ENCODE measurements at places on chromosomes 4 and X. TPM values are rescaled to one million over a fixed set of nuclear protein-coding genes. Genes with fewer than 3 reads are reported as not detected.

- no peaks in the 10 kb centered on the region for H3K36me3 ChIP-seq
- no peaks in the 10 kb centered on the region for H3K4me1 ChIP-seq
- DNase-seq = no peak
- H3K27me3 ChIP-seq = peaks cover 8% of the 10 kb centered on the region
Measured at GRCh38 chr4:7121866-7122653, 54.2 kb upstream of the GRPEL1 start.

- no peak overlapping the region for H3K27ac ChIP-seq
- H3K4me1 ChIP-seq = peaks cover 7% of the 10 kb centered on the region
- H3K4me3 ChIP-seq = no peak overlapping the region
Measured at GRCh38 chrX:1139185-1139500, 73.3 kb downstream of the CRLF2 start.

- H3K27ac ChIP-seq = no peak overlapping the region
- DNase-seq = no peak
- H3K4me1 ChIP-seq = peaks cover 37% of the 10 kb centered on the region
- no peak overlapping the region for H3K4me3 ChIP-seq
Measured at GRCh38 chr4:87118826-87119225, 101.6 kb downstream of the KLHL8 start.

GRCh38 chr4:125677665-125678307, 363.0 kb downstream of the FAT4 start:
- H3K4me1 ChIP-seq = peaks cover 30% of the 10 kb centered on the region
- H3K36me3 ChIP-seq = no peaks in the 10 kb centered on the region
- no peak for DNase-seq
- no peaks in the 10 kb centered on the region for H3K27me3 ChIP-seq

- H3K27ac ChIP-seq = no peak overlapping the region
- no peak for DNase-seq
- H3K27me3 ChIP-seq = peaks cover 43% of the 10 kb centered on the region
- H3K36me3 ChIP-seq = no peaks in the 10 kb centered on the region
- H3K4me3 ChIP-seq = peak overlapping the region; percentile 89
Measured at GRCh38 chr4:74933562-74934015, 673 bp downstream of the PARM1 start.

DNA sequence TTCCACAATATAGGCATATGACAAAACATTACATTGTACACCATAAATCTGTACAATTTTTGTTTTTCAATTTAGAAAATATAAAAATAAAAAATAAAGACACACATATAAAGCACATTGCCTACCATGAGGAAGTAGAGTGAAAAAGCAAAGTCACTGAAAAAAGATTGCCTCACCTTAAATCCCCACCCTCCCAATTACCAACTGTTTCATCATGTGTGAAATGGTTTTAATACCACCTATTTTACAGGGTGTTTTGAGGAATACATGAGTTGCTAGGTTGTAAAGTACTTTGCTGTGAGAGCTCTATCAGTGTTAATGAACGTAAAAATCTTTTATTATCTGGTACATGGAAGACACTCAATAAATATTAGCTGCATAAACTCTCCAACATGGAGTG, 373.6 kb upstream of the NDST3 start:
- no peak overlapping the region for H3K4me3 ChIP-seq
- peaks cover under 1% of the 10 kb centered on the region for H3K4me1 ChIP-seq
- H3K27me3 ChIP-seq = no peaks in the 10 kb centered on the region
- no peak overlapping the region for H3K27ac ChIP-seq
- DNase-seq = no peak
- no peaks in the 10 kb centered on the region for H3K36me3 ChIP-seq

- no peak overlapping the region for H3K27ac ChIP-seq
- no peaks in the 10 kb centered on the region for H3K4me1 ChIP-seq
- DNase-seq = no peak
- no peaks in the 10 kb centered on the region for H3K27me3 ChIP-seq
- H3K4me3 ChIP-seq = no peak overlapping the region
Measured at GRCh38 chr4:188941524-188942119, 802.4 kb downstream of the TRIML1 start.

DNA sequence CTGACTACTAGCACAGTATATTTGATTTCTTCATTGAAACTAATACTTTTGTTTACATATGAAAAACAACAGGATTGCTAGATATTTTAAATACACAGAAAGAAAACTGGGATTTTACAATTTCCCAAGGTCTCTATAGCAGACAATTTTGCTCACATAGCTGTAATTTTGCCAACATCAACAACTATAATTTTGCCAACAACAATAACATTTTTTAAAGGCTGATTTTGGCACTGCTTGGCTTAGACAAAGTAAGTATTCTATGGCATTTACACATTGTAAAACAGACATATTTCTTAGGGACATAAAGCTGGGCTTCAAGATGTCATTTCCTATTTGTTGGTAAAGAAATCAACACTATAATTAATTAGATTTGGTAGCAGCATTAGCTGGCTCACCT, 922.1 kb downstream of the RAB28 start:
- H3K4me1 ChIP-seq = peaks cover 7% of the 10 kb centered on the region
- no peak overlapping the region for H3K27ac ChIP-seq
- no peak overlapping the region for H3K4me3 ChIP-seq
- H3K27me3 ChIP-seq = no peaks in the 10 kb centered on the region
- peaks cover 3% of the 10 kb centered on the region for H3K36me3 ChIP-seq
- DNase-seq = no peak

GRCh38 chr4:81845761-81846160, 374.1 kb upstream of the RASGEF1B start:
- no peaks in the 10 kb centered on the region for H3K36me3 ChIP-seq
- H3K27me3 ChIP-seq = no peaks in the 10 kb centered on the region
- peaks cover 8% of the 10 kb centered on the region for H3K4me1 ChIP-seq
- no peak overlapping the region for H3K4me3 ChIP-seq
- DNase-seq = no peak
- H3K27ac ChIP-seq = no peak overlapping the region

DNA sequence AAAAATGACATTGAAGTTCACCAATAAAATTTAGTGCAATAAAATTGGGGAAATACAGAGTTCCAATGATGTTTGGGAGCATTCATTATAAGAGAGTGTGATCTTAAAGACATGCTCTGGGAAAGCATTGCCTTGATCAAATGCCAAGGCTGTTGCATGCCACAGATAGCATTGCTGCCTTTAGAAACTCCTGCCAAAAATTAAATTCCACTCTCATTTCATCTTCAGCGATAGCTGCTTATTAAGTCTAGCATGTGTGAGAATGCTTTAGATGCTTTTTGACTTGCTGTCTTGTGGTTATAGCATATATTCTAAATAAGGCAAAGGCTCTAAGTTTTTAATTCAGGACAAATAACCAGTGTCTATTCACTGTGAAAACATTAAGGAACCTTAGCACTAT, 49.3 kb downstream of the NPNT start:
- DNase-seq = no peak
- no peak overlapping the region for H3K27ac ChIP-seq
- H3K27me3 ChIP-seq = no peaks in the 10 kb centered on the region
- H3K36me3 ChIP-seq = peaks cover 7% of the 10 kb centered on the region
- no peaks in the 10 kb centered on the region for H3K4me1 ChIP-seq

DNA sequence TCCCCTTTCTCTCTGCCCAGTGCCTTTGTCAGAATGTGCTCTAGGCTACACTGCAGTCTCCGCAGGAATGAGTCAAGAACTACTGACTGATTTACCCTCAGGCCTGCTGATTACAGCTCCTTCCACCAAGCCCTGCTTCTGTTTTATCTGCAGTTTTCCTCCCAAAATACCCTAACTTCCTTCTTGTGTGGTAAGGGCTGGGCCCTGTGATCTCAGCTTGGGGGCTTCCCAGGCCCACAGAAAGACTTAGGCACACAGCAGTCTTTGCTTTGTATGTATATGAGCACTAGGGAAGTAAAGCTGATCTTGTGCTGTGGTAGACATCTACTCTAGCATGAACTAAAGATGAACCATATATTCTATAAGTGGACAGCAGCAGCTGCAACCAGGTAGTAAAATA, 18.8 kb downstream of the PAK3 start:
- no peak overlapping the region for H3K27ac ChIP-seq
- H3K27me3 ChIP-seq = no peaks in the 10 kb centered on the region
- H3K4me1 ChIP-seq = no peaks in the 10 kb centered on the region

DNA sequence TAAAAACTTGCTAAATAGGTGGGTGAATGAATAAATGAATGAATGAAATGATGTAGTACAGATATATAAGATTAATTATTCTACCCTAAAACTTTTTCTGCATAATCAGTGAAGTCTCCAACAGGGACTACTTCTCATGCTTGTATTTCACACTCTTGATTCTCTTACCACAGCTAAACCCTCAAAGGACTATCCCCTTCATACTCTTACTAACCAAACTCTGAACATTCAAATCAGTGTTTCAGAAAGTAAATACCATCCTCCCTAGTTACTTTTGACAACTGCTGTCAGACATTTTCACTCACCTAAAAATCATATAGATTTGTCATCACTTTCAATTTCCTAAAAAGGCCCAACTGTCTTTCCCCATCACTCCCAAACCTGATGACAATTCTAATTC, 234.3 kb upstream of the HHIP start:
- H3K4me3 ChIP-seq = no peak overlapping the region
- DNase-seq = no peak
- H3K27ac ChIP-seq = no peak overlapping the region
- no peaks in the 10 kb centered on the region for H3K36me3 ChIP-seq

GRCh38 chr4:84530454-84530853, 31.4 kb upstream of the NKX6-1 start:
- H3K27ac ChIP-seq = no peak overlapping the region
- H3K4me1 ChIP-seq = peaks cover 7% of the 10 kb centered on the region
- H3K27me3 ChIP-seq = no peaks in the 10 kb centered on the region
- DNase-seq = no peak
- H3K36me3 ChIP-seq = no peaks in the 10 kb centered on the region

DNA sequence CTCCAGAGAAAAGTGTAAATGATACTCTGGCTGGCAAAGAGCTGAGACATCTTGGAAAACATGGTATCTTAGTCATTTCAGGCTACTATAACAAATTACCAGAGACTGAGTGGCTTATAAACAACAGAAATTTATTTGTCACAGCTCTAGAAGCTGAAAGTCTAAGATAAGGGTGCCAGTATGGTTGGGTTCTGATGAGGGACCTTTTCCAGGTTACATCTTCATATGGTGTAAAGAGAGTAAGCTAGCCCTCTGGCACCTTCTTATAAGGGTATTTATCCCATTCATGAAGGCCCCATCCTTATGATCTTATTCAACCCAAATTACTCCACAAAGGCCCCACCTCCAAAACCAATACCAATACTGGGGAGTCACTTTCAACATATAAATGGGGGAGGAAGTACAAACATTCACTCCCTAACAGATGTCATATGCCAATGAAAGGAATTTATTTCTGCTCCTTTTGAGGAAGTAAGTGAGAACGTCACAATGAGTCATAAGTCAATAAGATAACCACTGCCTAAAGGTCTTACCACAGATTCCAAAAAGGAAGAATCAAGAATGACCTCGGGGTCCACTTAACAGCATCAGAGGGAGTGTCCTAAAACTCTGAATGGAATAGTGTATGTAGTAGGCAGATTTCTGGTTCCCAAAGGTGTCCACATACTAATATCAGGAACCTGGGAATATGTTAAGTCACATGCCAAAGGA, 246.6 kb downstream of the OPHN1 start:
- DNase-seq = no peak
- H3K4me1 ChIP-seq = no peaks in the 10 kb centered on the region
- no peak overlapping the region for H3K27ac ChIP-seq
- no peak overlapping the region for H3K4me3 ChIP-seq

DNA sequence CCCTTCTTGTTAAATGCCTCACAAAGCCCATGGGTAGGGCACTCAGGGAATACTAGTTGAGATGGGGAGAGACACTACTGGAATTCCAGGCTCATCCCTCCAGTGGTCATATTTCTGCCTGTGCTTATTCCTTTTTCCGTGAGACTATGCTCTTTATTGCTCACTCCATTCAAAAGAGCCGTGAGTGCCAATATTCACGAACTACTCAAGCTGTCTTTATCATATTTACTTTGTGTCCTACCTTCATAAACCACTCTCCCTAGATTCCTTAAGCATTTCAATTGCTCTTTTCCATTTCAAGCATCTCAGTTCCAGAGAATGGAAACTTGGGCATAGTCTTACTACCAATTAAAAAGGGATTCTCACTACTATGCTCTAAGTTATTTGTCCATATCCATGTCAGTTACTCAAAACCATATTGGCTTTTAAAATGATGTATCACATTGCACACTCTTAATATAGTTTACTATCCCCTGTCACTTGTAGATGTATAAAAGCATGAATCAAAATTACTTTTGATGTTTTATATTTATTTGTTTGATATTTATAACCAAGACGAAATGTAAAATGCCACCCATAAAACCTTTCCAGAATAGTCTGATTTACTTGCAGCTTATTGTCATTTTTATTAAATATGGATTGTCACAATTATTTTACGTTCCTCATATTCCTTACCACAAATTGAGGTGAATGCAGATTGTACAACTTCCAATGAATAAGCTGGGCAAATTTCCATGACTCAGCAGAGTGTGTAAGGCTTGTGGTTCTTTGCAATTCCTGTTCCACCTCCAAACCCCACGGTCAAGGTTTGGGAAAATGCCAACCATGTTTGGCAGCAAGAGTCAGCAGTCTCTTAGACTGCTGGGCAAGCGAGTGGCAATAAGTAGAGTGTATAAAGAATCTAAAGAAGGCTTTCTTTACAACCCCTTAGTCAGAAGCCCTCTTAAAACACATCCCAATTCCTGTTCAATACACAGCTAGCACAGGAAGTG, 24.4 kb downstream of the ENOX2 start:
- no peaks in the 10 kb centered on the region for H3K27me3 ChIP-seq
- H3K4me1 ChIP-seq = peaks cover 11% of the 10 kb centered on the region
- no peak for DNase-seq
- H3K4me3 ChIP-seq = no peak overlapping the region
- H3K36me3 ChIP-seq = no peaks in the 10 kb centered on the region
- H3K27ac ChIP-seq = no peak overlapping the region

- no peak overlapping the region for H3K27ac ChIP-seq
- H3K36me3 ChIP-seq = no peaks in the 10 kb centered on the region
- H3K27me3 ChIP-seq = no peaks in the 10 kb centered on the region
- peaks cover 51% of the 10 kb centered on the region for H3K4me1 ChIP-seq
- H3K4me3 ChIP-seq = no peak overlapping the region
Measured at GRCh38 chr4:159598602-159599001, 495.7 kb downstream of the RAPGEF2 start.

GRCh38 chr4:118752551-118752950, 67.4 kb downstream of the METTL14 start:
- no peaks in the 10 kb centered on the region for H3K27me3 ChIP-seq
- no peak for DNase-seq
- H3K36me3 ChIP-seq = peaks cover 22% of the 10 kb centered on the region
- H3K4me3 ChIP-seq = no peak overlapping the region

Gene PRICKLE3
- 12.5 TPM for total RNA-seq

Gene NAA15
- 81.4 TPM for total RNA-seq

Gene MPC1L
- total RNA-seq = not detected

Gene CFAP99
- total RNA-seq = 0.41 TPM

Gene DMRTC1
- total RNA-seq = 0.14 TPM

Gene AIMP1
- total RNA-seq = 51.2 TPM

Gene DMRTC1B
- total RNA-seq = 0.22 TPM

Gene PFKFB1
- 1.1 TPM for total RNA-seq

Gene RNF212
- 2.7 TPM for total RNA-seq

Data from WTC11 (cell line).